ENCODE measurements at places on chromosomes 4 and X.

- no peak for DNase-seq
Measured at GRCh38 chr4:17323554-17324385, 188.1 kb downstream of the QDPR start.

DNA sequence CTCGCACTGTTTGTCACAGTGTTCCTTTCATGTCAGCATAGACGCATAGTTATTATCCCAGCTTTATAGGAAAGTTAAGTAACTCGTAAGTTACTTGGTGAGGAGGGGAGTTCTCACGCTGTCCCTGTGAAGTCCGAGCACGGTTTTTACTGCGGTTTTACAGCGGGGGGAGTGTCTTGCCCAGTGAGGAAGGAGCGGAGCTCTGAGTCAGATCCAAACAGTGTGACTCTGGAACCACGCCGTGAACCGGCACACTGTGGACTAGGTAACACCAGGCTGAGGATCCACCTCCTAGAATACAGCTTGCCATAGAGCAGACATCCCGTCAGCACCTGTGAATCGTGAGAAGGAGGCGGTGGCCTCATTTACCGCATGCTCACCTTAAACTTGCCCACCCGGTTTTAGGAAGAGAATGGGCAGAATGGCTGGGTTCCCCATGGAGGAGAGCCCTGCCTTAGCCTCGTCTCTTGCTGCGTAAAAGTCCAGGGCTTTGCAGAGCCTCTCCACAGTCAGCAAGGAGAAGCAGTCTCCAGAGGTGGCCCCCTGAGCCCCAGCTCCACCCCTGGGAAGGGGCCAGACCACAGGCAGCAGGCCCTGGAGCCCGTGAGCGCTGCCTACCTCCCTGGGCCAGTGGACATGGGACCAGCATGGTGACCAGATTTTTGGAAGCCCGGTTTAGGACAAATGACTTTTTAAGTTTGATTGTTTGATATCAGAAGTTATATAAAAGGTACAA, 40.2 kb upstream of the HGFAC start:
- DNase-seq: no peak

DNA sequence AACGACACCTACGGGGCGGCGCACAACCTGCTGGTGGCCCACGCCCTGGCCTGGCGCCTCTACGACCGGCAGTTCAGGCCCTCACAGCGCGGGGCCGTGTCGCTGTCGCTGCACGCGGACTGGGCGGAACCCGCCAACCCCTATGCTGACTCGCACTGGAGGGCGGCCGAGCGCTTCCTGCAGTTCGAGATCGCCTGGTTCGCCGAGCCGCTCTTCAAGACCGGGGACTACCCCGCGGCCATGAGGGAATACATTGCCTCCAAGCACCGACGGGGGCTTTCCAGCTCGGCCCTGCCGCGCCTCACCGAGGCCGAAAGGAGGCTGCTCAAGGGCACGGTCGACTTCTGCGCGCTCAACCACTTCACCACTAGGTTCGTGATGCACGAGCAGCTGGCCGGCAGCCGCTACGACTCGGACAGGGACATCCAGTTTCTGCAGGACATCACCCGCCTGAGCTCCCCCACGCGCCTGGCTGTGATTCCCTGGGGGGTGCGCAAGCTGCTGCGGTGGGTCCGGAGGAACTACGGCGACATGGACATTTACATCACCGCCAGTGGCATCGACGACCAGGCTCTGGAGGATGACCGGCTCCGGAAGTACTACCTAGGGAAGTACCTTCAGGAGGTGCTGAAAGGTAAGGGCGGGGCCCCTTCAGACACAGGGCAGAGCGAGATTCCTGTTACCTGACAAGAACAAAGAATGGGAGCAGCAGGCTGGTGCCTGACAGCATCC, 11.7 kb downstream of the RPL9 start:
- DNase-seq: no peak

DNA sequence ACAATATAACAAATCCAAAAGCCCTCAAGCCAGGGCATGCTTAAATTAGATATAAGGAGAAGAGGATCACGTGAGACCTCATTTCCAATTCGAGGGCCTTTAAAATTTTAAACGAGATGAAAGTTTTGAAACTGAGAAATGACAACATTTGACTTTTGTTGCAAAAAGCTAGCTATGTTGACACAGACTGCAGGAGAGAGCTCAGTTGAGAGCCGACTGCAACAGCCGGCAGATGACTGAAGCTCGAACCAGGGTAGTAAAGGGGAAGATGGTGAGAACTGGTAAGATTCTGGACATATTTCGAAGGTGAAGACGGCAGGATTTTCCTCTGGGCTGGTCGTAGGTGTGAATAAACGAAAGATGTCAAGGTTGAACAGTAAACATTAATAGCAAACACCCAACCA, 773 bp downstream of the PRMT9 start:
- DNase-seq: peak; percentile 46

GRCh38 chr4:41655177-41655576, 93.3 kb downstream of the PHOX2B start:
- DNase-seq: no peak

DNA sequence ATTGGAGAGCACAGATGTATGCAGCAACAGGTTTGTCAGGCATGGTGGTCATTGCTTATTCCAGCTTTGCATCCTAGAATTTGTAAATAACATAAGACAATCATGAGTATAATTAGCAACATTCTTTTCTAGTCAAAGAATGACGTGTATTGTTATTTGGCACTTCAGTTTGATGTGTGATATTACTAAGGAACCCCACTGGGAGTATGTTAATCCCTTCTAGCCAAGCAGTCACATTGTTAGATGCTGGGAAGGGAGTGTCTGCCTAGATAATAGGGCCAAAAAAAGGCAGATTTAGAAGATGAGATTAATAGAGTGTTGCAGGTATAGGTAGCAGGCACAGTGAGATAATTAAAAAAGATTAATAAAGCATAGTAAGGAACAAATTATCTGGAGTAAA, 159.2 kb upstream of the WDFY3 start:
- DNase-seq: no peak

Data from spinal cord (tissue), 10 donors.